Stimulated activated CD8-positive, alpha-beta memory T cell treated with anti-CD3 and anti-CD28 coated beads, Interleukin-4, amount 100 ng/mL, for 1 hour (primary cell): ENCODE measurements at places on chromosomes 5 and 9.

- DNase-seq: no peak
Observed at GRCh38 chr5:173802670-173803165, 85.4 kb upstream of the CPEB4 start.

DNA sequence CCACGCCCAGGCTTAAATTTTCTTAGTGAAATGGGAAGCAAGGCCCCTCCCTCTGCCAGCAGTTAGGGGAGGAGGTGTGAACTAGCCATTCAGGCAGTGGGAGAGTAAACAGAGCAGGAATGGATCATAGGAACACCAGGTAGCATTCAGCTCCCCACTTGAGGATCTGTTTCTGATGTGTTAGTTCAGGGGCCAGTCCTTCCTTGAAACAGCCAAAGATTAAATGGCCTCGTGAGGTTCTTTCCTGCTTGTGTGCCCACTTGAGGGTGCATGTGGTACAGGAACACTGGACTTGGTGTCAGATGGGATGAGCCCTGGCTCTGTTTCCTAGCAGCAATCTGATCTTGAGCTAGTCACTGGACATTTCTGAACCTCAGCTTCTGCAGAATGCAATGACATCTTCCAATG is 21.2 kb downstream of the FAXDC2 start:
- no peak for DNase-seq

DNA sequence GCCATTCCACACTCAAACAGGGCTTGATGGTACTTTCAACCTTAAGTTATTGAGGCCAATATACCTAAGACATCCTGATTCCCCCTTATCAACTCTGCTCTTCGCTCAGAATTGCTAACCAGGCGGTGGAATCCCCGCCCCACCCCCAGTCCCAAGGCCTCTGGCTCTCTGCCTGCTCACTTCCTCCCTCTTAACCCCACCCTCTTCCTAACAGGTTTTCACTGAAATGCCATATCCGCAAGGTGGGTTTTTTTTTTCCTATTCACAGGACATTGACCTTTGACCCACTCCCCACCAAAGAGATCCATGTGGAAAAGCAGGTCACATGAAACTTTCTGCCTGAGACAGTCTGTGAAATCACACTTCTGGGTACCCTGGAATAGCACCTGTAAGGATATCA is 66.6 kb upstream of the IFNK start:
- no peak for DNase-seq

- DNase-seq: no peak
Observed at GRCh38 chr9:27209034-27209433, 87.9 kb downstream of the EQTN start.

DNA sequence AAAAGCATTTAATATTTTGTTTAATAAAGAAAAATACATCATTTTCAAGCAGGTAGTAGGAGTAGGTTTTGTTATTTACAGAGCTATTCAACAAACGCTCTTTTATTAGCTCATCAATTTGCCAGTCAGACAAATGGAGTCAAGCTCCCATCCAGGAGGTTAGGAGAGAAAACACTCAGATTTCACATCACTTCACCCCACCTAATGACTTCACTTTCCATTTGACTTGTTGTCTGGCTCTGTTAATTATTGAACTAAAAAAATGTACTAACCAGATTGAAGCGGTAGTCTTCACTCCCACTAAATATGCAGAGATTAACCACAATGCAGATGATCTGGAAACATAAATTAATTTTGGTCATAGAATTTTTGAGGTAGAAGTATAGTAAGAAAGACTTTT is 193.6 kb upstream of the VCAN start:
- DNase-seq: no peak

- DNase-seq: no peak
Observed at GRCh38 chr9:109894921-109895758, 115.1 kb downstream of the PALM2AKAP2 start.

- no peak for DNase-seq
Observed at GRCh38 chr5:119366540-119366881, 10.7 kb downstream of the TNFAIP8 start.

- no peak for DNase-seq
Observed at GRCh38 chr9:129555512-129556215, 65.2 kb downstream of the C9orf50 start.

- DNase-seq: no peak
Observed at GRCh38 chr5:170792878-170793277, 9.4 kb downstream of the GABRP start.

DNA sequence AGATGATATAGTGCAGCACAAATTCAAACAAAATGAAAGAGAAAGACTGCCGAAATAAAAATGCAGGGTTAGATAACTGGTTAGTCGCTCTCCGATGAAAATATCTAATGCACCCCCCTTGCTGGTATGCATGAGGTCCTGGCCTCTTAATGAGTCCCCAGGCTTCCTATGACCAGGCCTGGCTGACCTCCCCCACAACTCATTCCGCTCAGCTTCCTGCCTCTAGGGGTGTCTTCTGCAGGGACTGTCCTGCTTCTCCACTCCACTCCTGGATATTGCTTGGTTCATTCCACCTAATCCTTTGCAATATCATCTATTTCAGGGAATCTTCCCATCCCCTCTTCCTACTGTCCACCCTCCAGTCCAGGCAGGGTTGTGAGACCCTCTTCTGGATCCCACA is 341.8 kb downstream of the ASTN2 start:
- no peak for DNase-seq
